ENCODE measurements at places on chromosomes 12 and 14. TPM values are rescaled to one million over a fixed set of nuclear protein-coding genes. Genes with fewer than 3 reads are reported as not detected.

GRCh38 chr12:42960087-42960527 lies 370.6 kb upstream of the PRICKLE1 start:
- no peaks in the 10 kb centered on the region for H3K36me3 ChIP-seq
- H3K27me3 ChIP-seq: no peaks in the 10 kb centered on the region

- no peaks in the 10 kb centered on the region for H3K4me1 ChIP-seq
- DNase-seq: peak; percentile 1
- no peaks in the 10 kb centered on the region for H3K27me3 ChIP-seq
- H3K27ac ChIP-seq: no peak overlapping the region
- H3K4me3 ChIP-seq: no peak overlapping the region
Observed at GRCh38 chr14:90781344-90781761, 34.9 kb downstream of the TTC7B start.

DNA sequence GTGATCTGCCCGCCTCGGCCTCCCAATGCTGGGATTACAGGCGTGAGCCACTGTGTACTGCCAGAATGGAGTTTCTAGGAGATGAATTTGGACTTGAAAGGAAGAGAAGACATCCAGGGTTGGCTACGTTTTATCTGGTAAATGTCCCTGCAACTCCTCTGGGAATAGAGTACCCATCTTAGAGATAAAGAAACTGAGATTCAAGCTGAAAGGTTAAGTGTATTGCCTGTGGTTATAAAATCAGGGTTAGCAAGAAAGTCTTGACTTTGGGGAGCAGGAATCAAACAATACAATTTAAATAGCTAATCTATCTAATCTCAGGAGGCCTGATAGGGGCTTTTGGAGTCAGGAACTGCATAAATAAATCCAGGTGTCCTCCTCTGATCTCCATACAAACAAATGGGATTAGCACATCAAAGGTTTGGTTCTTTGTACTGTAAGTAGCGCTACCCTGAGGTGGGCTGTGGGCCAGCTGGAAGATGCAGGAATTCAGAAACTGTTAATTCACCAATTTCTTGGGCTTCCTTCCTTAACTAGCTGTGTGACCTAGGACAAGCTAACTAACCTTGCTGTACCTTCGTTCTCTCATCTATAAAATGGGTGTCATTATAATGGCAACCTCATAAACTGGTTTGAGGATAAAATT lies 45.1 kb downstream of the TBX3 start:
- no peaks in the 10 kb centered on the region for H3K36me3 ChIP-seq
- H3K27me3 ChIP-seq: no peaks in the 10 kb centered on the region
- H3K4me3 ChIP-seq: no peak overlapping the region
- no peak overlapping the region for H3K27ac ChIP-seq

Gene LRRC10
- total RNA-seq: not detected

DNA sequence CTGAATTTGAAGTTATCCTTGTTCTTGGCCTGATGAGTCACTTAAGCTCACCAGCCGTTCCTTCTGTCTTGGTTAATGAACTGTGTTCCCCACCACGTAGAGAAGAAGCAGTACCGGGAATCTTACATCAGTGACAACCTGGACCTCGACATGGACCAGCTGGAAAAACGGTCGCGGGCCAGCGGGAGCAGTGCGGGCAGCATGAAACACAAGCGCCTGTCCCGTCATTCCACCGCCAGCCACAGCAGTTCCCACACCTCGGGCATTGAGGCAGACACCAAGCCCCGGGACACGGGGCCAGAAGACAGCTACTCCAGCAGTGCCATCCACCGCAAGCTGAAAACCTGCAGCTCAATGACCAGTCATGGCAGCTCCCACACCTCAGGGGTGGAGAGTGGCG lies 68.2 kb downstream of the FRMD6 start:
- no peak overlapping the region for H3K27ac ChIP-seq
- no peaks in the 10 kb centered on the region for H3K27me3 ChIP-seq
- H3K36me3 ChIP-seq: no peaks in the 10 kb centered on the region
- no peak overlapping the region for H3K4me3 ChIP-seq
- no peak for DNase-seq
- H3K4me1 ChIP-seq: no peaks in the 10 kb centered on the region

Gene KLHL33
- 1.3 TPM for total RNA-seq

Gene TMEM132D
- not detected for total RNA-seq

DNA sequence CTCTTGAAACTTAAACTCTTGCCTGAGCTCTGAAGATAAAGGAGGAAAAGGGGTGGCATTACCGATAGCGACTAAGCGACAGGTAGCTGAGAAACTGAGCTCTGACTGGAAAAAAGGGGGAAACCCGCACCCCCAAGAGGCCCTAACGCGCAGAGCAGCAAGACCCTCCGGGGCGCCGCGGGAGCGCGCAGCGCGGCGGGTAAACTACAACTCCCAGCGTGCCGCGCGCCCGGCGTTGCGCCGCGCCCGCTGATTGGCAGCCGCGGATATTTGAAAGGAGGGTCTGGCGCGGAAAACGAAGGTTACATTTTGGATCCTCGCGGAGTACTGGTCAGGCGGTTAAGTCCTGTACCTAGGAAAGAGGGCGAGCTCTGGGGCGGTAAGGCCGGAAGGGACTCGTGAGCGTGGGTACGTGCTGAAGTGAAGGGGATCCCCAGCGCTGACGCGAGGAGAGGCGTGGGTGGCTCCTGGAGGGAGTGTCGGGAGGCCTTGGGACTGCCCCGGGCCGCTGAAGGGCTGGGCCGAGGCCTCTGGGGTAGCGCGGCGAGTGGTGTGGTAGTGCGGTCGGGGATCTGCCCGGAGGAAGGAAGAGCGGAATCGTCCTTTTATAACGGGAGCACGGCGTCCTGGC lies at the start of gene ESPL1:
ESPL1 (plus strand) TSS at position 301 of the 631 bp plus-strand sequence. CDS start 468 bp downstream, outside the sequence.
- peak within 1 kb of the TSS; percentile 44 for H3K4me3 ChIP-seq
- no peaks in the 10 kb centered on the region for H3K27me3 ChIP-seq
- peak within 1 kb of the TSS; percentile 26 for H3K27ac ChIP-seq
- peak; percentile 77 for DNase-seq

Gene LPAR5
- 0.61 TPM for total RNA-seq

Gene LRP10
- 140 TPM for total RNA-seq

DNA sequence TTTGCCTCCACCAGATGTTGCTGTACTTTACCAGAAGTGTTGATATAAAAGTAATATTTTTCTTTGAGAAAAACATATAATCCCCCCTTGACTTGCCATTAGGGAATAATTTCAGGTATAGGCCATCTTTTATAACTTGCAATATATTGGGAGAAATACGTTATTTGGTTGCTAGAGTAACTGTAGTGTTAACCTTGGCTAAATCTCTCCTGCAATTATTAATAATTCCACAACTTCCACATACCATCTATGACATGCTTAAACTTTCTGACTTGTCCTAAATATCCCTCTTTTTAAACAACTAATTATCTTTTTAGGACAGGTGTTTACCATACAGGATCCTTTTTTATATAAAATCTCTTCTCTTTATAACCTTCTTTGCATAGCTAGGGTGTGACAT lies 1048.2 kb downstream of the SLC16A7 start:
- no peaks in the 10 kb centered on the region for H3K4me1 ChIP-seq
- no peak overlapping the region for H3K4me3 ChIP-seq
- no peak overlapping the region for H3K27ac ChIP-seq
- DNase-seq: no peak

DNA sequence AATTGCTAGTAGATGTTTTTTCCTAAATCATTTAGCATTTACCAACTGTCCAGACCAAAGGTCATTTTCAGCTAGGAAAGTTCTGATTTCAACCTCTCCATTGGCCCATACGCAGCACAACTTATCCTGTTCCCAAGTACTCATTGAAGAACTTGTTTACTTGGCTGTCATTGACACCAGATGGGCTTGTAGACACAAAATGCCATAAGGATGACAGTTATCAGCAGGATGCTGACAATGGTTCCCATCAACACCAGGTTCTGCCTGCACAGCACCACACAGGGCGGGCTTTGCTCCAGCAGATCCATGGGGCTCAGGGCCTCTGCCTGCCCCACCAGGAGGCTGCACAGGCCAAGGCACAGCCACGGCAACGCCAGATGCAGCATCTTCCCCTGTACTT lies 36.5 kb upstream of the TMPRSS12 start:
- H3K27me3 ChIP-seq: no peaks in the 10 kb centered on the region
- H3K27ac ChIP-seq: no peak overlapping the region
- no peak overlapping the region for H3K4me3 ChIP-seq
- no peaks in the 10 kb centered on the region for H3K36me3 ChIP-seq

GRCh38 chr14:97350894-97351731 lies 553.9 kb downstream of the VRK1 start:
- no peaks in the 10 kb centered on the region for H3K27me3 ChIP-seq
- H3K27ac ChIP-seq: no peak overlapping the region
- H3K4me3 ChIP-seq: no peak overlapping the region
- H3K36me3 ChIP-seq: no peaks in the 10 kb centered on the region

Data from uterus (tissue), 4 donors.